ENCODE measurements at places on chromosomes 16 and 17.

DNA sequence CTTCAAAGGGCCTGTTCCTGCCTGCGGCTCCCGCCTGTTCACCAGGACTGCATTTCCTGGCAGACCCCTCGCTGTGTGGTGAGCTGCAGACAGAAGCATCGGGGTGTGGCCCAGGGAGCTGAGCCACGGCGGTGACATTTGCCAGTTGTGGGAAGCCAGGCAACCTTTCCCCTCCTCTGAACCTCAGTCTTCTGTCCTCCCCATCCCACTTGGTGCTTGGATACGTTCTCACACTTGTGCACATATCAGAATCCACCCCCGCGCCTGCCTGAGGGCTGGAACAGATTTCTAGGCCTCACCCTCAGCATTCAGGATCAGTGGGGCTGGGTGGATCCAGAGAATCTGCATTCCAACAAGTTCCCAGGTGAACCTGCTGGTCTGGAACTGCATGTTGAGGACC, 63.5 kb downstream of the CRISPLD2 start:
- ATAC-seq: no peak

- peak; percentile 75 for ATAC-seq
These were observed 239.9 kb downstream of the PRKCA start for GRCh38 chr17:66542129-66542966.

DNA sequence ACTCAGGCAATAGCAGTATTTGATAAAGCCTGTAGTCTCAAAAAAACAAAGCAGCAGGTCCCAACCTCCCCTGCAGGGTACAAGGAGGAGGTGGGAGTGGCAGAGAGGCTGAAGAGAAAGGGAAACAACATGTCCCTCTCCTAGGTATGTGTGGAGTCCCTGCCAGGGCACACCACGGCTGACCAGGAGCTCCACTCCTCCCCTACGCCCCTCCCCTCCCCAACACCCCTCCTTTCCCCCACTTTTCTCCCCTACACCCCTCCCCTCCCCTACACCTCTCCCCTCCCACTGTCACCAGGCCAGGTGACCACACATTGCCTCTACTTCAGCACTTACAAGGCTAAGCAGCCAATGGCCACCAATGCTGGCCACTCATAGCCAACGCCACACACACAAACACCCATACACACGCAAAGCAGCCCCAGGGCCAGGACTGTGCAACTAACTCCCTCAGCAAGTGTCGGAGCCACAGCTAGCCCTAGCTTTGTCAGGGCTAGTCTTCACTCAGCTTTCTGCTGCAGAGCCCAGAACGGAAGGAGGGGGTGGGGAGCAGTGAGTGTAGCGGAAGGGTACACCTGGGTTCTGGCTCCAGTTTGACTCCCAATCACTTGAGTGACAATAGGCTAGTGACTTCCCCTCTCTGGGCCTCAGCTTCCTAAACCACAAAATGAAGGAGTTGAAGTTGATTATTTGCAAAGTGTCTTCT, 8.2 kb downstream of the CAVIN1 start:
- ATAC-seq: peak; percentile 96

DNA sequence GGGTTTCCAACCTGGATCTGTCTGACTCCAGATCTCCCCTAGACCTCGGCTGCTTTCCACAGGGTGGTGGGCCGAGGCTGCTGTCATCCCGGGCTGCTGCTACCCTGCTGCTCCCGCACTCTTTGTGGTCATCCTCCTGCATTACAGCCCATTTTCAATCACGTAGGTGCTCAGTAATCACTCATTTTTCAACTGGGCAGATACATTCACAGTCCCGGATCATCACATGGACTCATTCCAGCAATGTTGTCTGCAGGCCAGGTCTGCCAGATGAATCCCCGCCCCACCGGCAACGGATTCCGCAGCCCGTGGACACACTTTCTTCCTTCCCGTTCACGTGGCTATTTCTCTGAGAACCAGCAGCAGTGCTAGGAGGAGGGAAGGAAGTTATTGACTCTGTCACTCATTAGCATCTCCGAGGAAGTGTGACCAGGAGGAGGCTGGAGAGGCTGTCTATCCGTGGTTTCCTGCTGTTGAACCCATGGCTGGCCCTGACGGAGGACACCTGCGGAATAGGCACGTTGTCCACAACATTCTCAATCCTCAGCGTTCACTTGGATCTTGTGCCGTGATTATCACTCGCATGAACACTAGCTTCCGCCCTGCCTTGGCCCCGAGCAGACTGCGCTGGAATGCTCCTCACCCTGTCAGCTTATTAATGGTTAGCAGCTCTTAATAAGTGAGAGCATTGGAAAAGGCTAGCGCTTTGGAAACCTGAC, 14.7 kb upstream of the ZCCHC14 start:
- no peak for ATAC-seq

- ATAC-seq: no peak
These were observed 5.4 kb upstream of the G6PC1 start for GRCh38 chr17:42895185-42895555.

- no peak for ATAC-seq
These were observed 113.0 kb downstream of the RBFOX3 start for GRCh38 chr17:79497777-79498348.

- no peak for ATAC-seq
These were observed 6.8 kb upstream of the WBP2 start for GRCh38 chr17:75861927-75862317.

GRCh38 chr16:21197112-21197511, 14.3 kb downstream of the ZP2 start:
- ATAC-seq: no peak

DNA sequence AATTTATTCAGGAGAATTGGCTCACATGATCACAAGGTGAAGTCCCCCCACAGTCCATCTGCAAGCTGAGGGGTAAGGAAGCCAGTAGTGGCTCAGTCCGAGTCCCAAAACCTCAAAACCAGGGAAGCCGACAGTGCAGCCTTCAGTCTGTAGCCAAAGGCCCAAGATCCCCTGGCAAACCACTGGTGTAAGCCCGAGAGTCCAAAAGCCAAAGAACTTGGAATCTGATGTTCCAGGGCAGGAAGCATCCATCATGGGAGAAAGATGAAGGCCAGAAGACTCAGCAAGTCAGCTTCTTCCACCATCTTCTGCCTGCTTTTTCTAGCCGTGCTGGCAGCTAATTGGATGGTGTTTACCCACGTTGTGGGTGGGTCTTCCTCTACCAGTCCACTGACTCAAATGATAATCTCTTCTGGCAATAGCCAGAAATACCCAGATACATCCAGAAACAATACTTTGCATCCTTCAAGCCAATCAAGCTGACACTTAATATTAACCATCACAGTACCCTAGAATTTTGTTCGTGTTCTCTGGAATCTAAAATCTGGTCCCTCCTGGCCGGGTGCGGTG, 40.4 kb downstream of the TMEM114 start:
- ATAC-seq: no peak

DNA sequence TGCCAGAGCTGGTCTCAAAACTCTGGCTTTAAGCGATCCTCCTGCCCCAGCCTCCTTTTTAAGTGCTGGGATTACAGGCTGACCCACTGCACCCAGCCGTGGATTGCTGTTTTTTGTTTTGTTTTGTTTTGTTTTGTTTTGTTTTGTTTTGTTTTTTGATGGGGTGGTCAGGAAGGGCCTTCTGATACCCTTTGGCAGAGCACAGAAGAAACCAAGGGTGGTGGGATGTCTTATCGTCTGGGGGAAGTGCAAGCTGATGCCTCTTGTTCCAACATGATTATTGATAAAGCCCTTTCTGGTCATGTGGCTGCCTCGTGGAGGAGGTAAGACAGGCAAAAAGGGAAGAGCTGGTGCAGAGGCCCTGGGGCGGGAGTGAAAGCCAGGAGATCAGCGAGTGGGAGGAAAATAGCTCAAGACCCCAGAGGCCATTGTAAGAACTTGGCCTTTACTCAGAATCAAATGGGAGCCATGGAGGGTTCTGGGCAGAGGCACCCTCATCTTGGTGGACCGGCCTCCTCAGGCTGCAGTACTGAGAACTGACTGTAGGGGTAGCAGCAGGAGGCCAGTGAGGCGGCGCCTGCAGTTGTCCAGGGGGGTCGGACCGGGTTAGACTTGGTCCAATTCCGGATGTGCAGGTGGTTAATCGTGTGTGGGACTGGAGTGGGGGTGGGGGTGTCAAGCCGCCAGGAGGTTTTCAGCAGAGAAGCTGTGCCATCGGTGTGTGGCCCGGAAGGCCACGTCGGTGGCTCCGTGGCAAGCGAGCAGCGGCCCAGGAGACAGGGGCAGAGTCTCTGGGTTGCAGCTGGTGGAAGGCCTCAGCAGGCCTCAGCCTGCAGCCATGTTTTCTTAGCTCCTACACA, 84.4 kb upstream of the GSE1 start:
- ATAC-seq: peak; percentile 58

- no peak for ATAC-seq
These were observed 62.9 kb downstream of the PHKB start for GRCh38 chr16:47524007-47524405.

Data from activated T-helper 17 cell treated with anti-CD3 and anti-CD28 coated beads, Interleukin-2, amount 50 U/mL, for 72 hours (primary cell).